ENCODE measurements at places on chromosomes 11 and 22.

DNA sequence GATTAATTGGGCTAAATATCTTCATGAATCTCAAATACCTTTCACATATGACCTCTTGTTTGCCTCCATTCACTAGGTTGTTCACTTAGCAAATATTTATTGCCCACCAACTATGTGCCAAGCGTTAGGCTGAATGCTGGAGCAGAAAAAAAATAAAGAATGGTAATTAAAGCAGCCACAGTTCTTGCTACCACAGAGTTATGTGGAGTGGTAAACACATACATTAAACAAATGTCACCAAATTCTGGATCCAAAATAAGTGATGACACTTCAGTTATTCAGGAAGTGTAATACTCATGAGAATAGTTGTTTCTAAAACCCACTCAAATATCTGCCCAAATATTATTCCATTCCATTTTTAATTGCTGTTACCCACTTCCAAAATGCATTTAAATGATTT lies 128.4 kb downstream of the GRIA4 start:
- DNase-seq, result no peak

DNA sequence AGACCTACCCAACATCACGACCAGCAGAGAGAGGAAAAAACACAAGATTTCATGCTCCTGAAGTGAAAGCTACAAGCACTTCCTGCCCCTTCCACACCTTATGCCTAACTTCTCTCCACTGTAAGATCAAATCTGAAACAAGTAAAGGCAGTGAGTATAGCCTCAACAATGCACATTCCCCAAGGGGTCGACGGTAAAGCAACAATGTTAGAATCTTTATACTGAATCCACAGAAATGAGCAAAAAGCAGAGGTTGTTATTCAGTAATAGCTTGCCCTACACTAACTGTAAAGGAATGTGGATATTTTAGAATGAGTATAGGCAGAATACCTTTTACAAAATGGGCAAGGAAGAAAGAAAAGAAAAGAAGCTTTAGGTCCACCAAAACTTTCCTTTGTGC lies 15.6 kb downstream of the ARFGAP3 start:
- DNase-seq, result no peak

- DNase-seq, result no peak
Observed at GRCh38 chr11:121645596-121645995, 192.8 kb upstream of the SORL1-AS1 start.

DNA sequence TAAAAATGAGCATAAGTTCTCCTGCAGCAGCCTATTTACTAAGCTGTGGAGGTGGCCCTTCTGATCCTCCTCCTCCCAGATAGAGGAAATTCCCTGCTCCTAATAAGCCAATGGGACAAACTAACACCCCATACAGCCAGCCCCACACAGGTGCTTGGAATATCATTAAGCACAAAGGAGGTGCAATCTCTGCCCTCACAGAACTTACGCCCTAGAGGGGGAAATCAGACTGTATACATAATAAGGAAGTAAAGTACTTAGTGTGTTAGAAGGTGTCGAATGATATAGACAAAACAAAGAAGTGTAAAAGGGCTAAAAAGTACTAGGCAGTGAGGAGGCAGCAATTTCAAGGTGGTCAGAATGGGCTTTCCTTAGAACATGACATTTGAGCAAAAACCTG lies 5.8 kb downstream of the MS4A12 start:
- no peak for DNase-seq

DNA sequence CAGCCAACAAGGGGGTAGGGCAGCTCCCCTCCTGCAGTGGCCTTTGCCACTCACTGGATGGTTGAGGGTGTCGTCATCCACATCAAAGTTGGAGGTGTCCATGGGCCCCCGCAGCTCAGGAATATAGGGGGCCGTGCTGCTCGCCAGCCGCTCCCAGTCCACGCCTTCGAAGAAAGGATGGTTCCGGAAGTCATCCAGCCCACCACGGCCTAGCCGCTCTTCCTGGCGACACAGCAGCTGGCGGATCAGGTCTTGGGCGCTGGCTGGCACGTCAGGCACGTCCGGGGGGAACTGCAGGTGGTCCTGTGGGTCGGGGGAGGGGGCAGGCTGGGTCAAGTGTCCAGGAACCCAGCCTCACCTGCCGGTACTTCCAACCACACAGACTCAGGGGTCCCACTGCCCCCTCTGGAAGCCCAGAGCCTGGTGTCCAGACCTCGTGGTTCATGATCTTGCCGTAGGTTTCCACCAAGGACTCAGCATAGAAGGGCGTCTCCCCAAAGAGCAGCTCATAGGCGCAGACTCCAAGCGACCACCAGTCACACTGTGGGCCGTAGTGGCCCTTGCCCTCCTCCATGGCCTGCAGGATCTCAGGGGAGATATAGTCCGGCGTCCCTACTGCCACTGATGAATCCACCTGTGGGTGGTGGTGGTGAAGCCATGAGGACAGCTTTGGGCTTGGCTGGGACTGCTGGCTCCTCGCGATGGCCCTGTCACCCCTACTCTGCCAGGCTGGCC lies 5.7 kb downstream of the CDC42BPG start:
- DNase-seq, result no peak

DNA sequence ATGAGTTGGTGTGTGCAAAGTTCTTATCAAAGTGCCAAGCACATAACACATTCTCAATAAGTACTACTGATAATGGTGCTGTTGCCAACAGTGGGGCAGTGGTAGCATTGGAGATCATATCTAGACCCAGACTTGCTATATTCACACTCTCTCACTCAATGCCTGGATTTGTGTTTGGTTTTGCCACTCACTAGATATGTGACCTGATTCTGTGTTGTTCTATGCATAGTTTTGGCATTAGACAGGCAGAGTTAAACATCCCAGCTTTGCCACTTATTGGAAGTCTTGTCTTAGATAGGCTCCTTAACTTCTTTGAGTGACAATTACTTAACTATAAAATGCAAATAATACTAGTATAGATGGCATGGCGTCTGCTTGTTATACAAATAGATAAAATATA lies 642.6 kb upstream of the CCDC179 start:
- no peak for DNase-seq

GRCh38 chr11:12411806-12412727 lies 34.7 kb downstream of the PARVA start:
- no peak for DNase-seq

GRCh38 chr11:68523743-68524142 lies 63.2 kb downstream of the PPP6R3 start:
- no peak for DNase-seq

DNA sequence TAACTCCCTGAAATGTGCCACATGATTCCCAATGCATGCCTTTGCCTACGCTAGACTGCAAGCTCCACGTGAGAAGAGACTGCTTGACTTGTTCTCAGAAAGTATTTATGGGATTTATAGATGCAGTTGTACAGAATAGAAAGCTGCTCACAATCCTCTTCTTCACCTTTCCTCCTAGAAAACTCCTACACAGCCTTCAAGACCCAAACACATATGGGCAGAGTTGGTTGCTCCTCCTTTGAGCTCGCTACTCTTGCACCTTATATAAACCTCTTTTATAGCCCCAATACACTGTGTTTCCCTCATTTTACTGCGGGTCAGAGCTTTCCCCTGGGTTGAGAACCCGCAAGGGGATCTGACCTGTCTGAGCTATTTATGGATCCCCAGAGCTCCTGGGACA lies 16.4 kb downstream of the C1QTNF6 start:
- DNase-seq, result no peak

GRCh38 chr22:24244144-24244787 lies 616 bp downstream of the GGT5 start:
- no peak for DNase-seq

DNA sequence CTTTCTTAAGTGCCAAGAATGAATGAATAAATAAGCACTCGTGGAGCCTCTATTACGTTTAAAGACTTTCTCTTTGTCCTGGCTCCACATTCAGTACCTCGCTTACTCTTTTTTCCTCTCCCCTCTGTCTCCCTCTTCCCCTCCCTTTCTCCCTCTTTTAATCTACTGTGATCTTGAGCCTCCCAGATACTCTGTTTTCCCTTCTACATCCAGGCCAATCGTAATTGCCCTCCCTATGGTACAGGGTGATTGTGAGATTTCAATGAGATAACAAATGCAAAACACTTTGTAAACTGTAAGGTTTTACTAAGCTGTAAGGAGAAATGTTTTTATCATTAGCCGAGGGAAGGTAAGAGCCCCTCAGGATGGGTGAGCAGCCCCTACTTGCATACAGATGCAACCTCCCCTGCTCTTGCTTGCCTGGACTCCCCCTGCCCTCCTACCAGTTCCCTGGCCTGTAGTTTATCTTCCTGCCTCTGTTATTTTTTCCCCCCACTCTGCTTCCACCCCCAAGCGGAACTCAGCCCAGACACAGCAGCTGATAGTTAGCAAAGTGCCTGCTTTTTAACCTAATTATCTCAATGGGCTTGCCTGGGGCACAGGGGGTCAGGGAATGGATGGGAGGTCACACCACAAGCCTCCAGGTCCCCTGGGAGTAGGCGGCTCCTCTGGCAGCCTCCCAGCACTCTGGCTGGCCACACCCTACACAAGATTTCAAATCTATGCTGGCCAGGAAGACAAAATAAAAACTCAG lies 76.9 kb upstream of the CADM1 start:
- no peak for DNase-seq

DNA sequence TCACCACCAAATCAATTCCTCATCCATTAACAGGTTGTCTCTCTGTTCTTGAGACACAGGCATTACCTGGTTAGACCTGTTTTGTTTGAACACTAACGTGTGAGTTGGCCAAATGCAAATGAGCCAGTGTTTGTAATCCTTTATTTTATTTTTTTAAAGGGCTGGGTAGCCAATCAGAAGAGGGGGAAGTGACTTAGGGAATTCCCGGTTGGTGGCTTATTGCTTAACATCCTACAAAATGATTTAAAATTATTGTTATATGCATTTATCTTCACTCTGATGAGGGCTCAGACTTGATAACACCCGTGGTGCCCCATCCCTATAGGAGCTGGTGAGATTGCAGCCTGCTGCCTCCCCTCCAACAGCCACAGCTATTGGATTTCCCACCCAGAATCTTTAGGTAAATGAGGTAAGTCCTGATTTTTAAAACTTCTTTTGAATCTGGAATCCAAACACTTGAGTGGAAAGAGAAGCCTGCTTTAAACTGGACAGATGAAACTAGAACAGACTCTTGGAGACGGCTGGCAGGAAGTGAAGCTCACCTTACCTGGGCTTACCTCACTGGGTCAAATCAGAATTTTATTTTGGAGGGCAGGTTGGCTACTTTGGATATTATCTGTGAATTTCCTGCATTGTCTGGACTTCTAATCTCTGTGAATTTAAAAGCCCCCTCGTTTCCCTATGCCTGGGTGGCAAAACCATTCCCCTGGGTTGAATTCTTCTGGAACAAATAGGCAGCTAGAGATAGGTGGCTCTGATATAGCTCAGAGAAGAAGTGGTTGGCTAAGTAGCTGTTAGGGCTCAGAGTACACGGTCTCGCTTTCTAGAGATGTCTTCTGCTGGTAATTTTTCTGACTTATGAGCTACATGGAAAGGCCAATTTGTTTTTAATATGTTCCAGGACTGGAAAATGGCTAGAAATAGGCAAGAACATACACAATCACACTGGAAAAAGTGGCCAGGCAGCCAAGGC lies at the start of gene EHF:
EHF (plus strand) TSS at position 274 of the 973 bp plus-strand sequence. CDS start 21,538 bp downstream, outside the sequence.
- no peak for DNase-seq

DNA sequence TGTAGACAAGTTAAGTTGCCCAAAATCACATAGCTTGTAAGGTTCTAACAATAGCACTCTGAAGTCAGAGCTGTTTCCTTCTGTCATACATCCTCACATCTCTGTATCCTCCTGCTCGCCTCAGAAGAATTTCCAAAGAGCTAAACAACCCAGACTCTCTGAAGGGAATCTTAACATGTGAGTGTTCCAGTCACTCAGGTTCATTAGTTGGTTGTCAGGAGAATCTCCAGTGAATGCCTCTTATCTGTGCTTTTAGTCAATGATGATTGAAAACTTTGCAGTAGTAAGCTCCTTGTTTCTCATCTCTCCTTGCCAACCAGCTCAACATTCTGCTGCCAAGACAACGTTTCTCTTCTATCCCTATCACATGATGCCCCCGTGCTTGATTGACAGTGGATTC lies 195.5 kb downstream of the C11orf91 start:
- DNase-seq, result no peak

DNA sequence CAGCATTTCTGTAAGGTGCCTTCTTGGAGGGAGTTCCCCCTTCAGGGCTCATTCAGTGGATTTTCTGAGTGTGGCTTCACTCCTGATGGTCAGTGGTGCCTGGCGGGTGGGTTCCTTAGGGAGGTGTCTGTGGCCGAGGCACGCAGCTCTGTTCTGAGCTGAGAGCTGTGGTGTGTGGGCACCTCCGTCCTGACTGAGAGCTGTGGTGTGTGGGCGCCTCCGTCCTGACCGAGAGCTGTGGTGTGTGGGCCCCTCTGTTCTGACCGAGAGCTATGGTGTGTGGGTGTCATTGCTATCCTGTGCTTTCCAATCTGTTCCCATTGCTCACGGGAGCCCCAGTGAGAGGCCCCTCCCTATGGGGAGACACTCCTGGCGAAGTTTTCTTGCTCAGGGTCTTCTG lies 39.8 kb downstream of the MUC6 start:
- no peak for DNase-seq

- DNase-seq, result no peak
Observed at GRCh38 chr11:71221201-71221600, 31.2 kb downstream of the SHANK2 start.

DNA sequence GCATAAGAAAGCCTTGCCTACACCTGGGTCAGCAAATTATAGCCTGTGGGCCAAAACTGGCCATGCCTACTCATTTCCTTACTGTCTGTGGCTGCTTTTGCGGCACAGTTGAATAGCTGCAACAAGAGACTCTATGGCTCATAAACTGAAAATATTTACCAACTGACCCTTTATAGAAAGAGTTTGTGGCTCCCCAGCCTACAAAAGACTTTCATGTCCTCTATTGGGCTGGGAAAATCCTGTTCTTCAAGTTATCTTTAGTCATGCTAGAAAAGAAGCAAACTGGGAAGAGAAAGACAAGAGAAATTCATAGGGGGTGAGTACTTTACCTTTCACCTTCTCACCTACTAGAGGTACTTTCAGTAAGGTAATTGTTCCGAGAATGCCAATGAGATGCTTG lies 175.1 kb downstream of the SWAP70 start:
- no peak for DNase-seq

DNA sequence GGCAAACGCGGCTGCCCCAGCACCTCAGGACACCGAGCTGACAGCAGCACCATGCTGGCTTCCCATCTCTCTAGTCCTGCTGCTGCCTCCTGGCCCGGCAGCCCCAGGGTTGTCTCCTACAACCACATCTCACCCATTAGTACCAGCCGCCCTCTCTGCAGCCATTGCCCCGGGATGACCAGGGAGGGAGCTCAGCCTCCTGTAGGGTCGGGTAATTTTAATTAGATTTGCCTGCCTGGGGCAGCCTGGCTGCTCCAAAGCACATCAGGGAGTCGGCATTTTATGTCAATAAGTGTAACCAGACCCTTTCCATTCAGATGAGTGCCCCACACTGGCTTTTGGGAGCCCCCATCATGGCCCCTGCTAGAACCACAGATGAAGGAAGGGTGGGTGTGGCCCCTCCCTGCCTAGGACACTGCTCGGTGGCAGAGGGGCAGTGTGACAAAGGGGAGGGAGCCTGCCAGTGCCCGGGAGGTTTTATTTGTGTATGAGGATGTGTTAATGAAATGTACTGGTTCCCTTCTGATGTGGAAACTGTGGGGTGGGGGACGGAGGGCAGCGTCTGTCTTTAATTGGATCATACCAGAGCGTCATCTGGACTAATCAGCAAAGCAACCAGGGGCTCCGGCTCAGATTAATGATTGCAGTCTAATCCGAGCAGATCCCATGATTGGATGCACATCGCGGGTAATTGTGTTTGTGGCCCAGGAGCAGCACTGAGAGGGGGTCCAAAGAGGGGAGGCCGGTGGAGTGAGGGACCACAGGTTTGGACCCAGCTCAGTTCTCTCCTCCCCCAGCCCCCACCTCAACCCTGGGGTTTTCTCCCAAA lies 125.3 kb downstream of the FEZ1 start:
- no peak for DNase-seq

Measured in stimulated activated CD8-positive, alpha-beta memory T cell treated with anti-CD3 and anti-CD28 coated beads, Interleukin-15, amount 100 ng/mL, for 1 hour (primary cell).